Retina (tissue), 1 donor: ENCODE measurements at places on chromosomes 2 and 18.

DNA sequence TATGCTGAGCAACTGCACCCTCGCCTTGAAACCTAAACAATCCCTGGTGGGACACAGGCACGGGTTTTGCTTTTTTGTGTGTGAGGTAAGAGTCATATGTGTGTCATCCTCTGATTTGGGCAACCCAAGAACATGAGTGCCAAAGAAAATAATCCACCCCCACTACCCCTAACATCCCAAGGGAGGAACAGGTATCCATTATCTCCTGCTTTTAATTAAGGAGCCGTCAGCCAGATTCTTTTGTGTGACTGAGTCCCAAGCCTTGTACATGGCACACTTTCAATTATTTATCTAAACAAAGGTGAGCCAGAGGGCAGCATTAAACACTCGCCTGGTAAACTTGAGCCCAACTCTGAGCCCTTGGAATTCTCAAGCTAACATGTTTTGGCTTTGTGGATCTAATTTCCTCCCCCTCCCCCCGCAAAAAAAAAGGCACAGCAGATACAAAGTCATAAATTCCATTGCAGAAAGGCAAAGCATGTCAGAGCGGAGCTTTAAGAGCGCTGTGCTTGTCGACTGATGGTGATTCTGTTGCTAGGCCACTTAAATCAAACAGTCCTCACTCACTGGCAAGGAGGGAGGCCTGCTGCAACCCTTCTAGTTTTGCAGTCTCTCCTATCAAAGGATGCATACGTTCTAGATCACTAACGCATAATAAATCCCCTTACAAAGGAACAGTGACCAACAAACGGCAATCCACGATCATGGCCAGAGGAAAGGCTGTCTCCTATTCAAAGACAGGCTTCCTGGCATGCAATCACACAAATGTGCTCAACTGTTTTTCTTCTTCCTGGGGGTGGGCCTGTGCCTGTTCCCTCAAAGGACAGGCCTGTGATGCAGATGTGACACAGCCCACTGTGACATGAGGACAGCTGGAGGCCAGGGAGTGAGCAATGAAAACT lies 143.5 kb upstream of the LMAN1 start:
- peak; percentile 70 for DNase-seq

- no peak for DNase-seq
Observed at GRCh38 chr2:110717734-110718133, 14.6 kb upstream of the ACOXL start.

DNA sequence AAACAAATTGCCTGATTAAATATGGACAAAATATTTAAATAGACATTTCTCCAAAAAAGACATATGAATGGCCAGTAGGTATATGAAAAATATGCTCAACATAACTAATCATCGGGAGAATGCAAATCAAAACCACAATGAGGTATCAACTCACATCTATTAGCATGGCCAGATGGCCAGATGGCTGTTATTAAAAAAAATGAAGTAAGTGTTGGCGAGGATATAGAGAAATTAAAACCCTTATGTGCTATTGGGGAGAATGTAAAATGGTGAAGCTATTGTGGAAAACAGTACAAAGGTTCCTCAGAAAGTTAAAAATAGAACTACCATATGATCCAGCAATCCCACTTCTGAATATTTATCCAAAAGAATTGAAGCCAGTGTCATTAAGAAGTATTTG lies 272.3 kb upstream of the ZNF804A start:
- DNase-seq = no peak

- DNase-seq = no peak
Observed at GRCh38 chr2:24723665-24724064, 69.5 kb downstream of the PTRHD1 start.

DNA sequence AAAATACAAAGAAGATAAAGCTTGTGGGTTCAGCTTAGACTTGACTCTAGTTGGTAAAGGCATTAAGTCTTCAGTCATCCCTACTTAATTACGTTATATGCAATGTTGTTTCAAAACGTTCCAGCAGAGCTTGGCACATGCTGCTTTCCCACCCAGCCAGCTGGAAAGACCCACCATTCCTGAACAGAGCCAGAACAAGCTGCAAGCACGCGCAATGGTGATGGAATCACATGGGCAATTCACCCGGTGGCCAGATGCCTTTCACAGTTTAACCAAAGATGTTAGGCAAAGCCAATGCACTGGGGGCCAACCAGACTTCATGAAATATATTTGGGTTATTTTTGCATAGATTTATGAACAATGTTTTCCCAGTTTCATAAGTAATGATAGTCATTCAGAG lies 123.4 kb upstream of the CDH20 start:
- peak; percentile 27 for DNase-seq

- no peak for DNase-seq
Observed at GRCh38 chr18:45801416-45802004, 24.0 kb upstream of the SIGLEC15 start.

- DNase-seq = no peak
Observed at GRCh38 chr2:200483729-200484198, 26.1 kb downstream of the KCTD18 start.

DNA sequence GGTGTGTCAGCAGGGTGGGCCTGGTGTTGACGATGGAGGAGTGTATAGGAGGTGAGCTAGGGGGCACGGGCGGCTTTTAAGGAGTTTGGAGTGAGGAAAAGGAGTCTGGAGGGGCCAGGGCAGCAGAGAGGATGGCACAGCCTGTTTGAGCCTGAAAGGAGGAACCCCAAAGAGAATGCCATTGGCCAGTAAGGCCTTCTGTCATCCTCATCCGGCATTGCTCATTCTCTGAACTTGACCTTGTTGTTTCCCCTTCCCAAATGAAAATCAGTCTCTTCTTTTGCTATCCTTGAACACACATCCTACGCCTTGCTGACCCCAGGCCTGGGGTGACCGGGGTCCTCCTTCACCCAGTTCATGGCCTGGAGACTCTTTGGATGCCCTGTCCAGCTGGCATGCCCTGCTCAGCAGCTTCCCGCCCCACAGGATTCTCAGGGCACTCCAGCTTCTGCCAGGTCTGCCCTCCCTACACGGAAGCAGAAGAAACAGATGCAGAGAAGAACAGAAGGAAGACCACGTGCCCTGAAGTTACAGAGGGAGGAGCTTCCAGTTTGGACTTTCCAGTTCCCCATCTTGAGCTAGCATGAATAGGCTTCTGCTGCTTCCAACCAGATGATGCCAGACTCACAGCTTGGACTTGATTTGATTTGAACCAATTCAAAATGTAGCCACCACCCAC lies 20.5 kb upstream of the KIF3C start:
- DNase-seq = no peak

- DNase-seq = no peak
Observed at GRCh38 chr2:208311321-208311720, 45.3 kb downstream of the PIKFYVE start.

DNA sequence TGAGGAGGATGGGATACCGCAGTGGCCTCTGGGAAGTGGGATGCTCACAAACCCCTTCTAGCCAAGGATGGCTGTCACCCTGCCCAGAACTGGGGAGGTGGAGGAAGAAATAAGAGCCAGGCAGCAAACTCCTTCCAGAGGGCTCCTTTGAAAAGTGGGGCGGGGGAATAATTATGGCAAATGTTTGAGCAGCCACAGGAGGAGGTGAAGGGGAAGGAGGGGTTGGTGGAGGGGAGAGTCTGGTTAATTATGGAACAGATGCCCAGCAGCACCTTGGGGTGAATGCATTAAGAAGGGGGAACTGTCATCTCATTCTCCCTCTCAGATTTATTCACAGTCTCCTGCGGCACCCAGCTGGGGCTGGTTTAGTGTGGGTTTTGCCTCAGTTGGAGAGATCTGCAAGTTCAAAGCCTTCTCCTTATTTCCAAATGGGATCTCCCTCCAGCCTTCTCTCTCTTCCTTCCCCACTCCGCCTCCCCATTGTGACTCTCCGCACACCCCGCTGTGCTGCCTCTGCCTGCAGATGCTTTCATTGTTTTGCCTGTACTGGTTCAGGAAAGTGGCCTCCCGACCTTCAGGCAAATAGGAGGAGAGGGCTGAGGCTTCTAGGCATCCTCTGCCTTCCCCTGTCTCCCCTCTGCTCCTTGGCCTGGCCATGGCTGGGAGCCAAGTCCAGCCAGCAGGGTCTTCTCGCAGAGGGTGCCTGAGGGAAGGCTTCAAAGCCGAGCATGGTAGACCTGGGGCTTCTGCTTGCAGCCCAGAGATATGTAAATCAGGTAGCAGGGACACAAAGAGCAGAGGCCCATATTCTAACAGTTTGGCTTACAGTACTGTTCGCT lies 457.2 kb upstream of the MEX3C start:
- peak; percentile 69 for DNase-seq

DNA sequence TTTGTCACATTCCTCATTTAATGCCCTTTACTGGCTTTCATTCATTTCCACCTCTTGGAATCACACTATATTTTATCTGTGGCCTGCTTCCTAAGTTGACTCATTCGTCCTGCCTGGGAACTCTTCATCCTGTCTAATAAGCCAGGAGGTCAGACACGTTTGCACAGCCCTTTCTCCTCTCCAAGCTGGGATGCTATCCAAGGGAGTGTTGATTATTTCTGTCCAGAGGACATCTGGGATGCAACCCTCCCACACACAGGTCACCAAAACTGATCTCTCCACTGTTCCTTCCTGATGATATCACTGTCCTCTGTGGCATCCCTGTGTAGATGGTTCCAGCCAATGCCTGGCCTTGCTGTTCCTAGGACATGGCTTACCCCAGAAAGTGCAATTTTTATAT lies 79.8 kb upstream of the NOSTRIN start:
- DNase-seq = no peak

- DNase-seq = no peak
Observed at GRCh38 chr2:143505542-143505941, 376.3 kb downstream of the ARHGAP15 start.

DNA sequence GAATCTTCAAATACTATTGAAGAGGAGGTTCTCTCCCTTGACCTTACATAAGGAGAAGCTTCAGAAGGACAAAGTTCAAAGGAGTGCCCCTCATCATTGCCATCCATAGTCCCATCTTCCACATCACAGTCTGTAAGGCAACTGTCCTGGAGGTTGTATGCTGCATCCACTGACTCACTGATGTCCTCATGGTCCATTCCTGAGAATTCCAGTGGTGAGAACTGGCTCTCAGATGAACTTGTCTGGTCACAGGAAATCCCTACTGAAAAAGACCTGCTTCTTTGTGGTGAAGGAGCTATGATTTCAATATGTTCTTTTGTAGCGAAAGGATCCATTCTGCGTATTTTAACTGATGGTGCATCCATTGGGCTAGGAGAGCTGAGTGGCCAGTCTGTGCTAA lies 52.2 kb downstream of the EIF2AK3 start:
- DNase-seq = no peak

DNA sequence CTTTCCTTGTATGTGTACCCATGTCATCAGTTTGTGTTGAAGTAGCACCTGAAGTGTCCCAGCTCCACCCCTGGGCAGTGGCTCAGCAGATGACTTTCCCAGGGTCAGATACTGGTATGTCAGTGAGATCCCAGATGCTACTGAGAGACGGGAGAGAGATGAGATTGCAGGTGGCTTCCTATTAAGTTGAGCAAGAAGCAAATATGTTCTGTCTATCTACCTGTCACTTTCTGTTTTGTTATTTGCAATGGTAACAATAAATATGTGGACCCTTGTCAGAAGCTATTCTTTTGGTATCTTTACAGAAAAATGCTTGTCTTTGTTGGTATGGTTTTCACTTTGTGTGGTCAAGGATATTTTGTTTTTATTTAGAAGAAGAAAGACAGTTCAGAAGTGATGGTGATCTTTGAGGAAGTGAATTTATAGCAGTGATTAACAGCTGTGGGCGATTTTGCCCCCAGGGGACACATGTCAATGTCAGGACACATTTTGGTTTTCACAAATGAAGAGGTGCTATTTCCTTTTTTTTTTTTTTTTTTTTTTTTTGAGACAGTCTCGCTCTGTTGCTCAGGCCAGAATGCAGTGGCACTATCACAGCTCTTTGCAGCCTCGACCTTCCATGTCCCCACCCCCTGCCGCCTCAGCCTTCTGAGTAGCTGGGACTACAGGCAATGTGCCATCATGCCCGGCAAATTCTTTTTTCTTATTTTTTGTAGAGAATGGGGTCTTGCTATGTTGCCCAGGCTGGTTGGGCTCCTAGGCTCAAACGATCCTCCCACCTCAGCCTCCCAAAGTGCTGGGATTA lies 21.4 kb downstream of the MGAT5 start:
- no peak for DNase-seq

- no peak for DNase-seq
Observed at GRCh38 chr2:34731292-34731691, 1132.2 kb upstream of the FAM98A start.

- no peak for DNase-seq
Observed at GRCh38 chr2:98924910-98925309, 11.1 kb downstream of the CRACDL start.

GRCh38 chr2:168422584-168422983 lies 33.5 kb upstream of the CERS6 start:
- DNase-seq = no peak

DNA sequence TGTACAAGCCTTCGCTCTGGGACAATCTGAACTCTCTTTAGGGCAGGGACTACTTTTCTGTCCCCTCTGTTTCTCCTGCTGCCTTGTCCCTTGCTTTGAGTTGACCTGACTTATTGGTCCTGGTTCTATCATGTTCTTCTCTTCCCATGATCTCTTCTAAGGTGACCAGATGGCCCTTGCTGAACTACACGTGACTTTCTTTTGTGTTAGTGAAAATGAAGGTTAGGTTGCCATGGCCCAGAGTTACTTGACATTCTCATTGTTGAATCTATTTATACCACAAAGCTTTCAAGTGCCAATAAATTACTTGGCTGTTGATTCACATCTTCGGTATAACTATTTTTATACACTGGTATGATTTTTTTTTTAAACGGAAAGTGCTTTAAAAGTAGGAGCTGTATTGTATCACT lies 24.4 kb downstream of the MRPL33 start:
- DNase-seq = no peak

DNA sequence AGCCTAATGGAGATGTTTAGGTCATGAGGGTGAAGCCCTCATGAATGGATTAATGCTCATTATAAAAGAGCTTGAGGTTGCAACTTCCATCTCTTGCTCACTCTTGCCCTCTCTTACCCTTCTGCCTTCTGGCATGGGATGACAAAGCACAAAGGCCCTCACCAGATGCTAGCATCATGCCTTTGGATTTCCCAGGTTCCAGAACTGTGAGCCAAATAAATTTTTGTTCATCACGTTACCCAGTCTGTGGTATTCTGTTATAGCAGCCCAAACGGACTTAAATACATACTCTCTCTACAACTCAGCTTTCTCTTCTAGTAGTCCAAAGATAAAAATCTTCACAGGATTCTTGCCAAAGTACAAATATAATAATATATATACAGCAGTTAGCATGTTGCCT lies 75.8 kb downstream of the LNPK start:
- no peak for DNase-seq

GRCh38 chr2:127568128-127568527 lies 32.6 kb downstream of the MYO7B start:
- DNase-seq = no peak

GRCh38 chr2:14358339-14358738 lies 274.2 kb upstream of the LRATD1 start:
- no peak for DNase-seq

- DNase-seq = no peak
Observed at GRCh38 chr2:126748188-126748760, 92.3 kb downstream of the GYPC start.

- no peak for DNase-seq
Observed at GRCh38 chr2:190879474-190880377, 895 bp upstream of the GLS start.
